ENCODE measurements at places on chromosomes 5 and 9.

DNA sequence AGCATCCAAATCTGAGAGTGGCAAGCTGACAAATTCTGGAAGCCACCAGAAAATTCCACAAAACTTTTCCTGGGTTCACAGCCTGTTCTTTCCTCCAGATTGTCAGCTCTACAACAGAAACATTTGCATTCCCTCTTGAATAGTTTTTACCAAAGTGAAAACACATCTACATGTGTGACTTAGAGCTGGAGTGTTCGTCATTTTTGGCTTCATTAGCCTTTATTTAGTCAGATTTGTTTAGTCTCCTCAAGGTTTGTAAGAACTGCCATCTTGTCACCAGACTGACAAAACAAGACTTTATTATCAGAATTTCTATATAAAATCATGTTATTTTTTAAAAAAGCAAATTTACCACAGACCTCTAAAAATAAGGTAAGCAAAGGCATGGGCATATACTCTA is 347.3 kb downstream of the TRIM36 start:
- DNase-seq, result no peak

DNA sequence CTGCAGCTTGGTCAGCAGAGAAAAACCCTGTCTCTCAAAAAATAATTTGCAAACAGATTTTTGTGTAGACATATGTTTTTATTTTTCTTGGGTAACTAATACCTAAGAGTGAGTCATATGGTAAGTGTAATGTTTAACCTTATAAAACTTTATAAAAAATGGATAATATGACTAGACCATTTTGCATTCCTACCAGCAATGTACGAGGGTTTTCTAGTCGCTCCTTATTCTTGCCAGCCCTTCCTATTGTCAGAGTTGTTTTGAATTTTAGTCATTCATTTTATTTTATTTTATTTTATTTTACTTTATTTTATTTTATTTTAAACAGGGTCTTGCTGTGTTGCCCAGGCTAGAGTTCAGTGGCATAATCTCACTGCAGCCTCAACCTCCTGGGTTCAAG is 37.8 kb downstream of the RABGAP1 start:
- DNase-seq, result no peak

DNA sequence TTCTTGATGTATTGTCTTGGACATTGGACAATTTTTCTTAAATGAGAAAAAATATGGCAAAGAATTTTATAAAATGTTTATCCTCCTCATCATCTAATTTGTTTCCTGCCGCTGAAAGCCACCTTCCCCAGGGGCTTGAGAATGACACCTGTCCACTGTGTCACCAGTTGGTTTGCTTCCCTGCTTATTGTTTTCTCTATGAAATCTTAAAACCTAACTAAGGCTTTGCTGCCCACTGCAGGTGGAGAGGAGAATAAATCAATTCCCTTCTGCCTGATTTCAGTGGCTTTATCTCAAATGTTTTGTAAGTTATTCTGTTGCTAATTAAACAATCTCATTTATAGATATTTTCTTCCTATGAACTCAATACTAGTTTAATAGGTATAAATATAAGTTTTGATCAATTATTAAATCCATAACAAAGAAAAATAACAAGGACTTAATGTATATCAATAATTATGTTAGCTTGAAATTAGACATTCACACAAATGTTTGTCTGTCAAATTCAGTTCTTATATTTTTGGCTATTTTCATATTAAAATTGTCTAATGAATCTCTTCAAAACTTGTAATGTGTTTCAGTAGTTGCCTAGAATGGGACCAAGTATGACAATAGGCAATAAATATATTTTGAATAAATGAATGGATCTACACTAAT is 822.5 kb downstream of the PTPRD start:
- DNase-seq, result no peak

- DNase-seq, result no peak
Observed at GRCh38 chr9:126043681-126044080, 282.9 kb upstream of the MVB12B start.

DNA sequence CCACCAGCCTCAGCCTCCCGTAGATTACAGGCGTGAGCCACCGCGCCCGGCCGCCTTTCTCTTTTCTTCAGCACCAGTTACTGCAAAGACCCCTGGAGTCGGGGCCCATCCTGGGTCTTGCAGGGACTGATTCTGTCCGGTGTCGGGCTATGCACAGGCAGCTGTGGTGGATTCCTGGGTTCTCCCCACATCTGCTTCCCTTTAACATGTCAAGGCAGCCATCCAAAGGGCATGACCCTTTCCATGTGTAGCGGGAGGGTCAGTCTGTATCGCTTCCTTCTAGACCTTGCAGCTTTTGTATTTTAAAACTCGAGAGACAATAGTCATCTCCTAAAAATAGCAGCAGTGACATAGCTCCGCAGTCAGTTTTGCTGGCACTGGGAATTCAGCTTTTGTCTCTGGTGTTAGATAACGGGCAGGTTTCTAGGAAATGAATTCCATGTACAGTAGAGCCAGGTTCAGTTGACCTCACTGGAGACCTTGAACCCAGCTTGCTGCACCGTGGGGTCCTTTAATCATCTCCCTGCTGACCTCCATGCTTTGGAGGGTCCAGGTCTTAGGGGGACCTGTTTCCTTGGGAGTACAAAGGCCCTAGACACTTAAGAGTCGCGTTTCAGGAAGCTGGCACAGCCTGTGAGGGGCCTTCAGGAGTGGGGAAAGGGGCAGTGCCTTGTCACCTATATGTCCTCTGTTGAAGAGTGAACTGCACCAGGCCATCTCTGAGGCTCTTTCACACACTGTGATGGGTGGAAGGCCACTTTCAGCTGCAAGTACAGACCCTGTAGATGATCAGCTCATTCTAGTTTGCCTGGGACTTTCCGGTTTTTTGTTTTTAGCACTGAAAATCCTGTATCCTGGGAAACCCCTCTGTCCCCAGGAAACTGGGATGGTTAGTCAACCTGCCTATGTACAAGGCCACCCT is 13.8 kb downstream of the ANKRD33B start:
- no peak for DNase-seq

- no peak for DNase-seq
Observed at GRCh38 chr5:135139381-135140134, 105.5 kb upstream of the PITX1 start.

- no peak for DNase-seq
Observed at GRCh38 chr5:91182763-91183162, 200.4 kb downstream of the ARRDC3 start.

DNA sequence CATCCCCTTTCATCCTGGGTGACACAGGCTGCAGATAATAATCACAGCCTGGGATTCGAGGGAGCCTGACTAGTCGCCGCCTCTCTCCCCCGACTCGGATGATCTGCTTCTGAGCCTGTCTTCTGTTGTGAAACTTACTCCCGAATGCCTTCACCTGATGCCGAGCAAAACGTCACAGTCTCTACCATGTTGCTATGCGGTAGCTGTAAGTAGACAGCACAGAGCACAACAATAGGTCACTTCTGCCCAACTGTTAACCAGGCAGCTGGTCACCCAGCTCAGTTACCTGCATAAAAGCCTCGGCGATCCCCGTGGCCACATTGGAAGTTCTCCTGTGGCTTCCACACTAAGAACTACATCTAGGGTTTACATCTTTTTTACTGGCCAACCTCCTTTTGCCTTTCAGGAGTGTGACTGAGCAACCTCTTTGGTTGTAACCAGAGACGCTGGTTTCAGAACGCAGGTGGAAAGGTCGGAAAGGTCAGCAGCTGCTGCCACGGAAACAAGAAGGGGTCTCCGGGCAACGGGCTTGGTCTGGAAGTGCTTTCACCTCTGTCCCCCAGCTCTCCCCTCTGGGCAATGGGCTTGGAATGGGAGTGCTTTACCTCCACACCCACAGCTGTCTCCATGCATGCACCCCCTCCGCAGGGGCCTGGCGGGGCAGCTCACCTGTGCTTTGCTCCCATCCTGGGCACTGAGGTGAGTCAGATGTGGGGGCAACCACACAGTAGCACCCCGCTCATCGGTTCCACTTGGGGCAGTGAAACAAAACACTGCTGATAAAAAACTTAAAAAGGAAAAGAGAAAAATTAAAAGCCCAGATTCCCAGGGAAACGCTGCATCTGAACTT is 7.6 kb upstream of the PPP1R26 start:
- no peak for DNase-seq

GRCh38 chr5:87020099-87020934 is 247.4 kb upstream of the RASA1 start:
- no peak for DNase-seq

- DNase-seq, result no peak
Observed at GRCh38 chr9:95572381-95573151, 55.8 kb upstream of the PTCH1 start.

DNA sequence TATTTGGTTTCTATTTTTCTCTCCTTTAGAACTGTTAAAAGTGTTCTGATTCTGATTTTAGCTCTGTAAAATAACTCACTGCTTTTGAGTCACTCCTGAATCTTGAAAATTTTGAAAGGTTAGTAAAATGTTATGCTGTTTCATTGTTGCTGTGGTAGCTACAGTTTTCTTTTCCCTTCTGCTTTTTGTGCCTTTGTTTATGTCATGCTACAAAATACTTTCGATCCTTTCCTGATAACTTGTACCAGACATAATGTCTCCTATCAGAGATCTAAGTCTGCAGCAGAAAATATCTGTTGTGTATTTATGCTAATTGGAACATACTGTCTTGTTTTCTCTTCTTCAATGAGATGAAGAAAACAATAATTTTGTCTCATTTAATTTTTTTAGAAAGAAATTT is 26.9 kb upstream of the CEP120 start:
- DNase-seq, result no peak

DNA sequence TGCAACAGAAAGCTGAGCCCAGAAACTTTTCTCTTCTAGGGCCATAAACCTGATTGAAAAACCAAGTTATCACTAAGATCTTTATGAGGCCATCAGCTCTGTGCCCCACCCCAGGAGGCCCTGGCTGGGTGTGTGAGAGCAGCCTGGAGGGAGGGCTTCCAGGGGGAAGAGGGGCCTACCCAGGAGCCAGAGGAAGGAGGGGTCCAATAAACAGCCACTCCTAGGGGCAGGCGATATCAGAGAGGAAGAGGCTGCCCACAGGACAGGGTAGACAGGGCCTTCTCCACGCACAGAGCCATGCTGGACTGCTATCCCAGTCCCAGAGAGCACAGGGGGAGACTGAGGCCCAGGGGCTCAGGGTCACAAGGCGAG is 4.5 kb upstream of the CDX1 start:
- no peak for DNase-seq

GRCh38 chr5:169178754-169179153 is 122.2 kb downstream of the SLIT3 start:
- DNase-seq, result no peak

- no peak for DNase-seq
Observed at GRCh38 chr5:166286832-166287231, 2004.6 kb upstream of the WWC1 start.

All from activated T-cell treated with anti-CD3 and anti-CD28 coated beads, Interleukin-2, amount 50 U/mL, for 4 hours (primary cell).